Stimulated activated CD4-positive, alpha-beta T cell treated with anti-CD3 and anti-CD28 coated beads, Interleukin-1b, Interleukin-23, amount 100 ng/mL, for 1 hour (primary cell): ENCODE measurements at places on chromosomes 5 and 9.

DNA sequence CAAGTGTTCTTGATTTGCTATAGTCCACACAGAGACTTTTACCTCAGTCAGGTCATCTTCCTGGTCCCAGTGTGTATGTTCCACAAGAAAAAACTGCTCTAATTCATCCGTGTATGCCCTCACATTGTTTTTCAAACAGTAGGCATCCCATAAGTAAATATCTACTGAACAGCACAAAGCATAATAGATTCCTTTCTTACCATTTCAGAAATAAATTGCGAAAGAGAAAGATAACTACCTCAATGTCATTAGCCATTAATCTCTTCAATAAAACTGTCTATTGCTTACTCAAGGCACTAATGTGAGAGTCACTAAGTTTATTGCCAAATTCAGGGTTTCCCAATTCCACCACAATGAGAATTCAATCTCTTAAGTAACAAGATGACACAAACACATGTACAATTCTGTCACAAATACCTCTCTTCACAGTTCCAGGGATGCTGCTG is 9.6 kb downstream of the FBXW2 start:
- no peak for DNase-seq

DNA sequence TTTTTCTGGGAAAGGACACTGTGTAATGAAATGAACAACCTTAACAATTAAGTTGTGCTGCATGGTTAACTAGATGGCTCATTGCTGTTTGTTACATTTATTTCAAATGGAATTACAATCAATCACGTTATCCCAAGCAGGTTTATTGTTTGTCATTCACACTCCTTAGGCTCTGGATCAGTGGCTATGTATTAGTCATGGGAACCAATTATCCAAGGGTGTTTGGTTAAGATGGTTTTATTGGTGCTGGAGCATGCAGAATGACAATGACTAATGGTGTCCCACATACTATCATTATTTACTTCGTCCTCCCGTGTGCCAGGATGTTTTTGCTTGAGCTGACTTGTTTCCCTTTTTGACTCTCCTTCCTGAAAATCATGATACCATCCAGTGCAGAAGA is 10.6 kb upstream of the TRPC7 start:
- no peak for DNase-seq

GRCh38 chr9:73153793-73154227 is 2.1 kb downstream of the ANXA1 start:
- no peak for DNase-seq

DNA sequence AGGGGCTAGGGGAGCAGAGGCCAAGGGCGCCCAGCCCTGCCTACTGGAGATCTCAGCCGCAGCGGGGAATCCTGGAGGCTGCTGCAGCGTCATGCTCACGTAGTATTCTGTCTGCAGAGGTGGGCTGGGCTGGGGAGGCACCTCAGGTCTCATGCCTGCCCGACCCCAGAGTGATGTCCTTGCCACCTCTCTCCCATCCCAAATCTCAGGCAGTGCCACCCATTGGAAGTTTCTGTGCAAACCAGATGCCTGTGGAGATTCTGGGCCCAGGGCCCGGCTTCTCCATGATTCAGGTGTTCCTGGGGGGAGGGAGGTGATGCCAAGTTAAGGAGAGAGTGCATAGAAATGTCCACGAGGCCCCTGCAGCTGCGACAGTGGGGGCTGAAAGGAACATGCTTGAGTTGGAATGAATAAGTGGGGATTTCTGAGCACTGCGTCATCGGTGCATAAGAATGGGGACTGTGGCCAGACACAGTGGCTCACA is 72.0 kb downstream of the ANKRD33B start:
- no peak for DNase-seq

DNA sequence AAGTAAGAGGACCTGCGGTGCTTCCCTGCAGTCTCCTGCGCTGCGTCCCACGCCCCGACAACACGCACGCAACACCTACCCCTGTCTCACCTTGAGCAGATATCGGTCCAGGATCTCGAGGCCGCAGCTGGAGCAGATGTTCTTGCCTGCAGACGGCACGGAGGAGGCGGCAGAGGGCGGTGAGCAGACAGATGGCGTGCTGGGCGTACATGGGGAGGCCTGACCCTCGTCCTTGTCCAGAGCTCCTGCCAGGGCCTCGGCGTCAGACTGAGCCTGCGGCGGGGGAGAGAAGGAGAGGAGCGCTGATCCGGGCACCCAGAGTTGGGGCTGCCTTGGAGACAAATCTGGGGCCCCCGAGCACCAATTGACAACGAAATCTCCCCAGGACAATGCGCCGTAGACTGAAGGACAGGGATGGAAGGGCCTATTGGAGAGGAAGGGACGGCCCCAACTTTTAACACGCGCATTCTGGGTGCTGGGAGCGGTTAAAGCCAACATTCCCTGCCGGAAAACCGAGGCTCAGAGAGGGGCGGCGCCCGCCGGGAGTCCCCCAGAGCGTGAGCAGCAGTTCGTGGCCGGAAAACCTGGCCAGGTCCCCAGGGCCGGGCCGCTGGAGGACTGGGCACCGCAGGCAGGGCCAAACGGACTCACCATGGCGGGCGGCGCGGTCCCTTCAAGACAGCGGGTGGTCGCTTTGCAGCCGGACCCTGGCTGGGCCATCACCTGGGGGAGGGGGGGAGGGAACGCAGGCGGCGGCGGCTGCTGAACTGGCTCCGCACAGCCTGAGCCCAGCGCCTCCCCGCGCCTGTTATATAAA is 1.8 kb downstream of the LHX6 start:
- DNase-seq, result no peak

DNA sequence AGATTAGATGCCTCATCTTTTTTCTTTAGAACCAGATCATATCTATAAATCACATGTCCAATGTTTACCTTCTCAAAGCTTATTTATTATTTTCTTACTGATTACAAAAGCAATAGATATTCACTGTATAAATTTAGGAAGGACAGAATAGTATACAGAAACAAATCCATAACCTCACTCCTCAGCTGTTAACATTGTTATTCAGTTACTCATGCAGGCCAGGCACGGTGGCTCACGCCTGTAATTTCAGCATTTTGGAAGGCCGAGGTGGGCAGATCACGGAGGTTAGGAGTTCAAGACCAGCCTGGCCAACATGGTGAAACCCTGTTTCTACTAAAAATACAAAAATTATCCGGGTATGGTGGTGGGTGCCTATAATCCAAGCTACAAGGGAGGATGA is 15.3 kb downstream of the STOM start:
- no peak for DNase-seq

GRCh38 chr5:88093765-88094164 is 174.9 kb downstream of the TMEM161B start:
- no peak for DNase-seq

- DNase-seq, result no peak
Measured at GRCh38 chr5:156476678-156477077, 149.7 kb downstream of the SGCD start.

GRCh38 chr9:77614645-77615044 is 33.5 kb downstream of the GNA14 start:
- DNase-seq, result no peak

DNA sequence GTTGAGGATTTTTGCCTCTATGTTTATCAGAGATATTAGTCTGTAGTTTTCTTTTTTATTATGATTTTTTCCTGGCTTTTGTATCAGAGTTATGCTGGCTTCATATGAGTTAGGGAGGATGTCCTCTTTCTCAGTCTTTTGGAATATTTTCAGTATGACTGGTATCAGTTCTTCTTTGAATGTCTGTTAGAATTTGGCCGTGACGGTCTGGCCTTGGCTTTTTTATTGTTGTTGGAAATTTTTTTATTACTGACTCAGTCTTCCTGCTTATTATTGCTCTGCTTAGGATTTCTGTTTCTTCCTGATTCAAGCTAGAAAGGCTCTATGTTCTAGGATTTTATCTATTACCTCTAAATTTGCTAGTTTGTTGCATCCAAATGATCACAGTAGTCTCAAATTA is 421.9 kb downstream of the CDH10 start:
- DNase-seq, result no peak

DNA sequence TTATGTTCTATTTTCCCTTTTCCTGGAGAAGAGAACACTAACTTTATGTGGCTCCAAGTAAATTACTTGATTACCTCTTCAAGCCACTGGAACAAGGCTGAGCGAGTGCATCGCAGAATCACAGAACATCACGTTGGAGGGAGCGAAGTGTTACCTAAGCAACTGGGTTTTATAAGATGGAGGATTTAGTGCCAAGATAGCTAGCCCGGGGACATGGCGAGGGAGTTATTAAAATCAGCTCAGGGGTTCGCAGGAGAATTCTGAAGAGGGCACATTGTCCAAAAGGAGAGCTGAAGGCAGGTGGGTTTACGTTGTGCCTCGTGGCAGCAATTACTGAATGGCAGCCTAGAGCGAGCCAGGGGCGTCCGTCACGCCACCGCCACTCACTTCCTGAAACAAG is 563.2 kb upstream of the ADAMTS16 start:
- DNase-seq, result no peak

GRCh38 chr5:175469916-175470315 is 8.4 kb upstream of the SFXN1 start:
- DNase-seq, result no peak

DNA sequence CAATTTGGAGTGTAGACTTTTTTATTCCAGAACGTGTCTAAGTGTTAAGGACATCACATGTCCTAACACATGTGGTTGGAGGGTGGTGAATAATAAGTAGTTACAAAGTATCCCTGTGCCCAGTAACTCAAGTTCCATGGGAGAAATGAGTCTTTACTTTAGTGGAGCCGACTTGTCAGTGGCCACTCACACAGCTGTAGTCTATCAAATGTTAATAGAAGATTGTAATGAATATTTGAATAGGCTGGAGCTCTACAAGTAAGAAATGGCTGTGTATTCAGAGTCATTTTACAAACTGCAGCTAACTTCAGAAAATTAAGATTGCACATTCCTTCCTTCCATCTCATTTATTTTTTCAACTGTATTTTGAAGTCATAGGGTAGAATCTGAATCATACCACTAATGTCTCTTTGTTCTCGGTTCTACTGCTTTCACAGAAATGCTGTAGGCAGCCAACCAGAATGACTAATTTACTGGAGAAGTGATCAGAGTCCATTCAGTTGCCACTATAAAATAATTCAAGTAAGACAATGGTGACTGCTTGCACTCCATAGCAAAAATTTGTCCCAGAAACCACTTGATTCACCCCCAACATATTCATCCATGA is 394.8 kb downstream of the NR2F1-AS1 start:
- DNase-seq, result no peak

DNA sequence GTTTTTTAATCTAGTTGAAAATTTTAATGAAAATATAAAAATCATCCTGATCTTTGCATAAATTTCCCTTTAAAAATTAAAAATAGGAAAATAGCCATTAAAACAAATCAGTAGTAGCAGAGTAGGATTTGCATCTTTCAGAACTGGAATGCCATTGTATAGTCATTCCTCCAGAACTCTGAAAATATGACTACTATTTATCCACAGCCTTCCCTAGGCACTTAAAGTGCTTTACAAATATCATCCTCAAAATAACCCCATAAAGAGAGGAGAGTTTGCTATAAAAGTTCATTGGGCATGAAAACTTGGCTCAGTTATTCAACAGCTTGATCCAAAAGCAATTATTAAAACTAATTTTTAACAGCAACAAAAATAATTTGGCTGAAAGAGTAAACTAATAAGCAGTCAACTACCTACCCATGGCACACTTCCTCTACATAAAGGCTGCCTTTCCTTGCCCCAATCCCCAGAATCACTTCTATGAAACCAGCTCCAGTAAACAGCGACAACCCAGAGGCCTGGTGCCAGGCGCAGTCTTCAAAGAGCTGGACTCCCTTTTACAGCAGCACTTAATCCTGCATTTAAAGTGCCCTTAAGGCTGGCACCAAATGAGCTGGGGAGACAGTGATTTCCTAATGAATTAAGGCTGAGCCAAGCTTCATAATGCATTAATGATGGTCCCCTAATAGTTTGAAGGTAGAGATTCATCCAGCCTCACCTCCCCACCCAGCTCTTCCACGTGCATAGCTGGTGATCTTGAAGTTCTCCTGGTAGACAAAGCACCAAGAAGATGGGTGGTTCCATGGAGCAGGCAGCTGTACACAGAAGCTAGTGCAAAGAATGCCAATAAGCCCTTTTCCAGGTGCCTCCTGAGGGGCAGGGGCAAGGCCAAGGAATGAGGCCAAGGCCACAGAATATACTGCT is 36.1 kb downstream of the LHFPL2 start:
- DNase-seq, result no peak

DNA sequence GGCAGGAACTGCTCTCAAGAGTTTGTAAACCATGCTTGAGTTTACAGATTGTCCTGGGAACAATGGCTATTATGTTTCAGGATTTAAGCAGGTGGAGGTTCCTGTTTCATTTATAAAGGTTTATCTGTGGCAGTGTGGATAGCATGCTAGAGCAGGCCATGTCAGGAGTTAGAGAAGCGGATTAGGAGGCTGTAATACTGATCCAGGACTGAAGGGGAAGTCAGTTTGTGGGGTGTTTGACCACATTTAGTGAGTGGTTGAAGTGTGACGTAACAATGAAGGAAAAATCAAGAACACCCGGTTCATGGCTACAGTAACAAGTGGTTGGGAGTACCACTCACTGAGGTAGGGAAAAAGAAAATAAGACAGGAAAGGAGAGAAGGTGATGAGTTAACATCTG is 299.0 kb downstream of the TLR4 start:
- no peak for DNase-seq

GRCh38 chr9:121737481-121737931 is 86.1 kb downstream of the DAB2IP start:
- no peak for DNase-seq

GRCh38 chr9:114676901-114677300 is 5.1 kb downstream of the TEX48 start:
- DNase-seq, result no peak

- no peak for DNase-seq
Measured at GRCh38 chr9:136713550-136713949, 1.2 kb downstream of the DIPK1B start.

DNA sequence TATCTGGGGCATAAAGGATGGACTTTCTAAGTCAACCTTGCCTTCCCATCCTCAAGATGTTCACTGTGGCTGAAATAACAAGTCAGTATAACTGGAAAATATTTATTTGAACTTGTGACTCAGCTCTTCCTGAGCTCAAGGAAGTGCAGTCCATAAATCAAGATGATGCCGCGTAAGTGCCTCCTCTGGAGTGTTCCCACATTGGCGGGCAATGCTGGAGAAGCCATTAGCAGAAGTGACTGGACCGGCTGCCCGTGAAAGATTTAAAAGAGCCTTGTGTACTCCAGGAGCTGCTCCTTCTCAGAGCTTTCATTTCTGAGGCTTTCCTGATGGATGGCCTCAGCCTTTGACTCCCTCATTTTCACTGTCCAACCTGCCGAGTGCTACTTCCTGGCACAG is 17.4 kb downstream of the TMOD1 start:
- DNase-seq, result no peak

GRCh38 chr5:181028032-181028819 is 11.8 kb upstream of the BTNL9 start:
- DNase-seq, result no peak
